ENCODE measurements at places on chromosomes 2 and 18. TPM values are rescaled to one million over a fixed set of nuclear protein-coding genes. Genes with fewer than 3 reads are reported as not detected.

Gene RGPD4
- 0.07 TPM for total RNA-seq

DNA sequence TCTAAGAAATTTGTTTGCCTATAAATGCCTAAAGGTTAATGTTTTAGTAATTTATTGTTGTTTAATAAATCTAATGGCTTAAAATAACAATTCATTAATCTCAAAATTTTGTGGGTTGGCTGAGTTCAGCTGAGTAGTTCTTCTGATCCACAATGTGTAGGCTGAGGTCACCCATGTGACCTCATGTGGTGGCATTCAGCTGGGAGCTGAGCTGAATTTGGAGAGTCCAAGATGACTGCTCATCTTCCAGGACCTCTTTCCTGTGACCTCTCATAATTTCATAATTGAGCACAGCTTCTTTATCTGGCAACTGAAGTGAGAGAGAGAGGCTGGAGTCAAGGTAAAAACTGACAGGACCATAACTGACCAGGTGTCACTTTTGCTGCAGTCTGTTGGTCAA lies 132.4 kb downstream of the TXNL1 start:
- H3K4me3 ChIP-seq: no peak overlapping the region
- no peaks in the 10 kb centered on the region for H3K4me1 ChIP-seq
- no peaks in the 10 kb centered on the region for H3K27me3 ChIP-seq
- DNase-seq: no peak

GRCh38 chr2:237888389-237888788 lies 29.0 kb downstream of the RAMP1 start:
- no peak for DNase-seq
- no peaks in the 10 kb centered on the region for H3K27me3 ChIP-seq
- no peak overlapping the region for H3K27ac ChIP-seq
- no peaks in the 10 kb centered on the region for H3K36me3 ChIP-seq
- H3K4me1 ChIP-seq: peaks cover 26% of the 10 kb centered on the region

DNA sequence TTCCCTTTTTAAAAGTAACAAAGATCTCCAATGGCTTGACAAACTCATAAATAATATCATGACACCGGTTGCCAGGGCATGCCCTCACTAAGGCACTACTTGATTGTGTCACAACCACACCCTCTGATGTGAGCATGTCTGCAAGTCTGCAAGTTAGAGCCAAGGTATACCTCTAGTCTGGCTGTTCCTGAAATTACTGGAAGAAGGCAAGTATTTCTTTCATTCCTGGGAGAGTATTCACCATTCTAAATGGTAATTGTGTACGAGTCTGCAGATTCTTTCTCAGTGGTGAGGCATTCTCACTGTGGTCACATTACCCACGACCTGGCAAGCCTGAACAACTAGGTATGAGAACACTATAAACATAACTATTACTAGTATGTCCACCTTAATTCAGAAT lies 25.7 kb upstream of the RNU4ATAC start:
- H3K27ac ChIP-seq: no peak overlapping the region
- H3K4me3 ChIP-seq: no peak overlapping the region
- no peak for DNase-seq
- no peaks in the 10 kb centered on the region for H3K27me3 ChIP-seq
- H3K4me1 ChIP-seq: no peaks in the 10 kb centered on the region
- peaks cover 79% of the 10 kb centered on the region for H3K36me3 ChIP-seq

All from activated B cell treated with CpG ODN at 0.5 μM for 24 hours (primary cell).